Heart right ventricle (tissue), 16 donors: ENCODE measurements at places on chromosomes 2 and 18. TPM values are rescaled to one million over a fixed set of nuclear protein-coding genes. Genes with fewer than 3 reads are reported as not detected.

GRCh38 chr18:24934258-24934932, 417.6 kb downstream of the ZNF521 start:
- no peak for DNase-seq
- no peaks in the 10 kb centered on the region for H3K36me3 ChIP-seq
- H3K27me3 ChIP-seq = no peaks in the 10 kb centered on the region

GRCh38 chr2:149027590-149028250, 10.8 kb upstream of the LYPD6B start:
- H3K4me1 ChIP-seq = no peaks in the 10 kb centered on the region
- H3K4me3 ChIP-seq = no peak overlapping the region
- no peak overlapping the region for H3K27ac ChIP-seq
- no peaks in the 10 kb centered on the region for H3K36me3 ChIP-seq
- H3K27me3 ChIP-seq = peaks cover 19% of the 10 kb centered on the region
- no peak for DNase-seq

Gene NCK2
- 31.5 TPM for total RNA-seq

Gene HOXD9
- total RNA-seq = not detected

DNA sequence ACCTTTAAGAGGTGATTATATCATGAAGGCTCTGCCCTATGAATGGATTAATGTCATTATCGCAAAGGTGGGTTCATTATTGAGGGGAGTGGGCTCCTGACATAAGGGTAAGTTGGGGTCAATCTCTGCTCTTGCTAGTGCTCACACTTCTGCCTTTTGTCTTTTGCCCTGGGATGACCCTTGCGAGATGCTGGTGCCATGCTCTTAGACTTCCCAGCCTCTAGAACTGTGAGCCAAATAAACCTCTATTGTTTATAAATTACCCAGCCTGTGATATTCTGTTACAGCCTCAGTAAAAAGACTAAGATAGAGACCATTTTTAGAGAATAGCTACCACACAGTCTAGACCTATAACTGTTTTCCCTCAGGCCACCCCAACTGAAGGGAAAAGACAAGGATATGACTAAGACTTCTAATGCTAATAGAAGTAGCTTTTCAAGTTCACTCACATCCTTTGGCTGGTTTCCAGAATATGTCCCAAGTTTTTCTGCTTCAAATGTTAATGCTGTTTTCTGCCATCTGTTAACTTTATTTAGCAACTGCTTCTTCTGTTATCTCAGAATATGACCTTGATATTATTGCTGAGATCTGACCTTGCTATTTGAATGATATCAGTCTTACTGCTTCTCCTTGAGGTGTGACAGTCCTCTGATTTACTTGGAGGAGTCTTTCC, 65.1 kb upstream of the STAM2 start:
- H3K27me3 ChIP-seq = no peaks in the 10 kb centered on the region
- peaks cover 5% of the 10 kb centered on the region for H3K4me1 ChIP-seq
- H3K4me3 ChIP-seq = no peak overlapping the region
- no peaks in the 10 kb centered on the region for H3K36me3 ChIP-seq
- H3K27ac ChIP-seq = no peak overlapping the region
- DNase-seq = no peak

Gene UGT1A6
- not detected for total RNA-seq

GRCh38 chr2:231928901-231929725, 2.9 kb upstream of the NPPC start:
- H3K27ac ChIP-seq = peak overlapping the region; percentile 1
- no peak for DNase-seq
- H3K4me1 ChIP-seq = peaks cover 53% of the 10 kb centered on the region

DNA sequence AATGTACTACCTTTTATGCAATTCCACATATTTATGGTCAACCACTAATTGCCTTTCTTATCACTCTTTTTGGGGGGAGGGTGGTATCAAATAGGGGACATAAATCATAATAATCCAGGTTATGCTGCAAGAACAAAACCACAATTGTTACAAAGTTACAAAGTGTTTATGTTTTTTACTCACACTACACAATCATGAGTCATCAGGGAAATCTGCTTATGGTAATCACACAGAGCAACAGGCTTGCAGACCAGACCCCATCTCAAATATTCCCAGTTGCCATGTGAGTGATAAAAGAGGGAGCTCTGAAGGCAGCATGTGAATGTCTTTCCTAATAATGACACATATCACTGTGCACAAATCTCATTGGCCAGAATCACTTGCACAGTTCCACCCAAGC, 304.7 kb upstream of the TMEFF2 start:
- no peak for DNase-seq
- no peaks in the 10 kb centered on the region for H3K27me3 ChIP-seq
- H3K27ac ChIP-seq = no peak overlapping the region
- H3K36me3 ChIP-seq = no peaks in the 10 kb centered on the region
- no peak overlapping the region for H3K4me3 ChIP-seq
- no peaks in the 10 kb centered on the region for H3K4me1 ChIP-seq

Gene TDRD15
- total RNA-seq = not detected

Gene IL37
- not detected for total RNA-seq

Gene RANBP2
- total RNA-seq = 42.7 TPM

- H3K4me1 ChIP-seq = peaks cover 4% of the 10 kb centered on the region
- DNase-seq = no peak
- no peaks in the 10 kb centered on the region for H3K27me3 ChIP-seq
- H3K27ac ChIP-seq = peak overlapping the region; percentile 4
- H3K36me3 ChIP-seq = no peaks in the 10 kb centered on the region
- H3K4me3 ChIP-seq = no peak overlapping the region
These were observed 250.9 kb downstream of the DSEL start for GRCh38 chr18:67265464-67266245.

- peaks cover 7% of the 10 kb centered on the region for H3K4me1 ChIP-seq
- no peak overlapping the region for H3K27ac ChIP-seq
- DNase-seq = no peak
- H3K27me3 ChIP-seq = no peaks in the 10 kb centered on the region
- H3K4me3 ChIP-seq = no peak overlapping the region
These were observed 319.8 kb downstream of the RND3 start for GRCh38 chr2:150167711-150168110.

Gene MC4R
- not detected for total RNA-seq

Gene RFTN2
- 3.8 TPM for total RNA-seq

DNA sequence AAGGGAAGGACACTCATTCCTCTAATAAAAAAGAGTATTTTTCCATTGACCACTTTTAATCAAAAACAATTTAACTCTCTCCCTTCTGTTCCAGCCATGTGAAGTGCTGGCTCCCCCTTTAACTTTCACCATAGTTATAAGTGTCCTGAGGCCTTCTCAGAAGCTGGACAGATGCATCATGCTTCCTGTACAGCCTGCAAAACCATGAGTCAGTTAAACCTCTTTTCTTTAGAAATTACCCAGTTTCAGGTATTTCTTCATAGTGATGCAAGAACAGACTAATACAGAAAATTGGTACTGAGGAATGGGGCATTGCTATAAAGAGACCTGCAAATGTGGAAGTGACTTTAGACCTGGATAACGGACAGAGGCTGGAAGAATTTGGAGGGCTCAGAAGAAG, 643.6 kb upstream of the DDX18 start:
- no peaks in the 10 kb centered on the region for H3K4me1 ChIP-seq
- no peak for DNase-seq
- H3K27ac ChIP-seq = no peak overlapping the region
- no peaks in the 10 kb centered on the region for H3K36me3 ChIP-seq
- no peaks in the 10 kb centered on the region for H3K27me3 ChIP-seq

- H3K36me3 ChIP-seq = no peaks in the 10 kb centered on the region
- H3K27me3 ChIP-seq = no peaks in the 10 kb centered on the region
- peak overlapping the region; percentile 42 for H3K4me3 ChIP-seq
- no peak for DNase-seq
- peak overlapping the region; percentile 76 for H3K27ac ChIP-seq
These were observed 78.3 kb downstream of the MBP start for GRCh38 chr18:77054288-77054605.

- no peaks in the 10 kb centered on the region for H3K27me3 ChIP-seq
- no peak overlapping the region for H3K27ac ChIP-seq
- H3K4me3 ChIP-seq = no peak overlapping the region
- DNase-seq = no peak
- H3K36me3 ChIP-seq = no peaks in the 10 kb centered on the region
- no peaks in the 10 kb centered on the region for H3K4me1 ChIP-seq
These were observed 12.9 kb upstream of the MIB1 start for GRCh38 chr18:21727702-21728101.

DNA sequence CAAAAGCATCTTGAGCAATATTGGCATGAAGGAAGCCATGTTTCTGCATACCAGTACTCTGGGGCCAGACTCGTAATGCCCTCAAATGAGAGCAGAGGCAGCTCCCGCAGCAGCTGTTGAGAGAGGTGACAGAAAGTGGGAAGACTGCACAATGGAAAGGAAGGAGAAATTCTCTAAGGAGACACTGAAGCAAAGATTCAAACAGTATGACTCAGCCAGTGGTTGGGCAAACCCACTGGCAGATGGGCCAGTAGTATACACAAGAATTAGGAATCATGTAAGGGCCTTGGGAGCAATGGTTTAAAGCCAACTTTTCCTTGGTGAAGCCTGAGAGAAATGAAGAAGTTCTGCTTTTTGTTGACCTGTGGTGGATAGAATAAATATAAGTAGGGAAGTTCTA, 2092.7 kb upstream of the PIK3C3 start:
- H3K27me3 ChIP-seq = no peaks in the 10 kb centered on the region
- H3K36me3 ChIP-seq = no peaks in the 10 kb centered on the region
- H3K27ac ChIP-seq = no peak overlapping the region
- no peaks in the 10 kb centered on the region for H3K4me1 ChIP-seq
- DNase-seq = no peak

GRCh38 chr2:96083064-96083939, 33.1 kb downstream of the ADRA2B start:
- H3K27me3 ChIP-seq = no peaks in the 10 kb centered on the region
- peak; percentile 58 for DNase-seq
- peak overlapping the region; percentile 74 for H3K27ac ChIP-seq
- no peaks in the 10 kb centered on the region for H3K36me3 ChIP-seq

DNA sequence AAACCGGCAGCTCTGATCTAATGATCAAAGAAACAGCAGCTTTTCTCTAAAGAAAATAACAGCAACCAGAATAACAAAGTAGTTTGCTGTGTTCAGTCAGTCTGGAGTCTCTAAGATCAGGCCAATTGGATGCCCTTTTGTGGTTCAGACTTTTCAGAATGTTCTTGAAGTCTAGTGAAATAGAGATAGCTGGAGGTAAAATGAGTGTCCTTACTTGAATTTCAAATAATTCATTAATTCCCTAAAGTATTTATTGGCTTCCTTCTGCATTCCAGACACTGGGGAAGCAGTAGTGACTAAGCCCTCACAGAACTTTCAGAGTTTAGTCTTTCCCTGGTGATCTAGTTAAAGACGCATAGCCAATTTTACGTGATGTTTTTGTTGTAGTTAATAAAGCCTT, 58.7 kb downstream of the C18orf54 start:
- no peak for DNase-seq
- H3K36me3 ChIP-seq = no peaks in the 10 kb centered on the region
- no peaks in the 10 kb centered on the region for H3K4me1 ChIP-seq

DNA sequence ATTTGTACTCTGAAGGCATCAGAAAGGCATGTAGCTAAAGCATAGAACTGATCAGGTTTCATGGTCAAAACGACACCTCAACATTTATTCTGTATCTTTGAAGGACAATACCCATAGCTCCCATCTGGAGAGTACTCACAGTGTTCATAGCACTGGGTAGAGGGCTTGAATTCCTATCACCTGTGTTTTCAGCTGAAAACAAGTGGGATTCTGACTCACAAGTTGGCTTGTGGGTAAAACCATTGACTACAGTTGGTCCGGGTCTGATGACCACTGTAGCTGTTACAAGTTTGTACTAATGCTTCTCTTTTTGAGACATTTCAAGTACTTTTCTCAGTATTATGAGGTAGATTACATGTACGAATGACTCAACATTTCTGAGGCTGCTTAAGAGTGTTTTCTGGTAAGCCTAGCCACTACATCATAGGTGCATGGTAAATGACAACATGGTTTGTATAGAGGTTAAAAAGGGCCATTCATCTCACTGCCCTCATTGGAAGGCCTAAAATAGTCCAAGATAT, 68.6 kb upstream of the PELI1 start:
- H3K27me3 ChIP-seq = no peaks in the 10 kb centered on the region
- H3K4me1 ChIP-seq = peaks cover 17% of the 10 kb centered on the region
- no peak overlapping the region for H3K4me3 ChIP-seq
- no peaks in the 10 kb centered on the region for H3K36me3 ChIP-seq
- H3K27ac ChIP-seq = no peak overlapping the region

GRCh38 chr2:140737006-140737405, 1393.8 kb downstream of the LRP1B start:
- no peak overlapping the region for H3K27ac ChIP-seq
- no peaks in the 10 kb centered on the region for H3K27me3 ChIP-seq
- H3K36me3 ChIP-seq = no peaks in the 10 kb centered on the region
- no peaks in the 10 kb centered on the region for H3K4me1 ChIP-seq
- no peak for DNase-seq

DNA sequence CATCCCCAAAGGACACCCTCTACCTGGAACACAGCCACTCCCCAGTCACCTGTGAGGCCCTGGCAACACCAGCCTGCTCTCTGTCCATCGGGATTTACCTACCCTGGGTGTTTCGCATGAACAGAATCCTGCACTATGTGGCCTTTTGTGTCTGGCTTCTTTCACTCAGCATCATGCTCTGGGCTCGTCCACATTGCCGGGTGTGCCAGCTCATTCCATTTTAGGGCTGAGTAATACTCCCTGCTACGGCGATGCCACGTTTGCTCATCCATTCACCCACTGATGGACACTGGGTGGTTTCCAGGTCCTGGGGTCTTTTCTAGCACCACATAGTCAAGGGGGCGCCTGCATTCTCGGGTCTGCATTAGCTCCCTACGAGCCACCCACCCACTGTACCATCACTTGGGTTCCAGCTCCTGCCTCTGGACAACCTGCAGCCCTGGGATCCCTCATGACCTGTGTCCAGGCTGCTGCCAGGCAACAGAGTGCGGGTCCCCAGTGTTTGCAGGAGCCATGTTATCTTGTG, 22.0 kb downstream of the KCNF1 start:
- no peak overlapping the region for H3K4me3 ChIP-seq
- no peak for DNase-seq
- no peaks in the 10 kb centered on the region for H3K27me3 ChIP-seq
- H3K4me1 ChIP-seq = no peaks in the 10 kb centered on the region

DNA sequence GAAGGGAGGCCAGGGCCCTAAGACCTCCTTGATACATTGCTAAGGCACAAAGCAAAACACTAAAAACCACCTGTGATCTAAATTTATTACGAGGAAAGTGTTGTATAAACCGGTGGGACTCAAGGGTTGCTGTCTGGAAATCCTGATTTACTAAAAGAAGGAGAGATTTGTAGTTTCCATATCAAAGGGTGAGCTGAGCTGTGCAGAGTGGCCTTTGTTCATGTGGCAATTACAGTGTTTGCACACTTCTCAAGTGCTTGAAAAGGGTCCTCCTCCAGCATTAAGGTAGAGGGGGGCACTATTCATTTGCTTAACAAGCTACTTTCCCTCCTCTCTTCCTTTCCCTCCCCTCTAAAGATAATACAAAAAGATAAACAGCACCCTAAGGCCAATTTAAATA, 30.5 kb upstream of the ITGA4 start:
- no peaks in the 10 kb centered on the region for H3K27me3 ChIP-seq
- no peak overlapping the region for H3K27ac ChIP-seq
- H3K36me3 ChIP-seq = no peaks in the 10 kb centered on the region
- H3K4me3 ChIP-seq = no peak overlapping the region
- DNase-seq = no peak

- H3K4me1 ChIP-seq = peaks cover 2% of the 10 kb centered on the region
- no peaks in the 10 kb centered on the region for H3K36me3 ChIP-seq
- H3K27me3 ChIP-seq = no peaks in the 10 kb centered on the region
These were observed 96.8 kb upstream of the MBOAT2 start for GRCh38 chr2:9100080-9100876.

GRCh38 chr2:119419065-119419464, 12.6 kb upstream of the TMEM37 start:
- H3K27me3 ChIP-seq = no peaks in the 10 kb centered on the region
- H3K4me3 ChIP-seq = no peak overlapping the region
- no peaks in the 10 kb centered on the region for H3K36me3 ChIP-seq
- no peak overlapping the region for H3K27ac ChIP-seq
- DNase-seq = no peak
